IMR-90 (cell line): ENCODE measurements at places on chromosomes 1 and 21.

DNA sequence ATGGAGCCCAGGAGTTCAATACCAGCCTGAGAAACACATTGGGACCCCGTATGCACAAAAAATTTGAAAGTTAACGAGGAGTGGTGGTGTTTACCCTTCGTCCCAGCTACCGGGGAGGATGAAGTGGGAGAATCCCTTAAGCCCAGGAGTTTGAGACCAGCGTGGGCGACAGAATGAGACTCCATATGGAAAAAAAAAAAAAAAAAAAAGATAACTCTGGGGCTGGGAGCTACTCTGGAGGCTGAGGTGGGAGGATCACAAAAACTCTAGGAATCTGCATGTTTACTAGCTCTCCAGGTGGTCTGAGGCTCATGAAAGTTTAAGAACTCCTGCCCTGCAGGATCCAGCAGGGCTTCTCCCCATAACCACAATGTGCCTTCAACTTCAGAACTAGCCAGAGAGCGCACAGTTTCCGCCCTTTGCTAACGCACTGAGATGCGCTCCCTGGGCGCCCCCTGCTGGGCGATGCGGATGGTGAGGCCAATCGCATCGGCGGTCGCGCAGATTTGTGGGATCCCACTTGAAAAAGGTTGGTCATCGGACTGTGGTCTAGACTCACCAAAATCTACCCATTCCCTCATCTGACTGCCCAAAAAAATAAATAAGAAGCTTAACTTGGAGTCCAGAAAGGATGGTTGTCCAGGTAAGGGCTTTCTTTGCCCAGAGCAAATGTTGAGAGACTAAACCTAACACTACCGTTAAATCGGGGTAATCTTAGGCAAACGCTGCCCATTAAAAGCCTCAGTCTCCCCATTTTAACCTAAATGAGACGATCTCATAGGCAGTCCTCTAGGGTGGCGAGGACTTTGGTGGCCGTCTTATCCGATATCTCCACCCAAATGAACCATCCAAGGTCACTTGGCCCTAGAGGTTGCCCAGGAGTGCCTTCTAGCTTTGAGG lies 8.8 kb downstream of the ZNF683 start:
- H3K4me3 ChIP-seq = no peak overlapping the region
- H3K4me1 ChIP-seq = no peaks in the 10 kb centered on the region; the same call in 1 of the 2 replicates
- no peak overlapping the region for H3K27ac ChIP-seq
- no peaks in the 10 kb centered on the region for H3K36me3 ChIP-seq
- H3K27me3 ChIP-seq = peaks cover 67% of the 10 kb centered on the region

DNA sequence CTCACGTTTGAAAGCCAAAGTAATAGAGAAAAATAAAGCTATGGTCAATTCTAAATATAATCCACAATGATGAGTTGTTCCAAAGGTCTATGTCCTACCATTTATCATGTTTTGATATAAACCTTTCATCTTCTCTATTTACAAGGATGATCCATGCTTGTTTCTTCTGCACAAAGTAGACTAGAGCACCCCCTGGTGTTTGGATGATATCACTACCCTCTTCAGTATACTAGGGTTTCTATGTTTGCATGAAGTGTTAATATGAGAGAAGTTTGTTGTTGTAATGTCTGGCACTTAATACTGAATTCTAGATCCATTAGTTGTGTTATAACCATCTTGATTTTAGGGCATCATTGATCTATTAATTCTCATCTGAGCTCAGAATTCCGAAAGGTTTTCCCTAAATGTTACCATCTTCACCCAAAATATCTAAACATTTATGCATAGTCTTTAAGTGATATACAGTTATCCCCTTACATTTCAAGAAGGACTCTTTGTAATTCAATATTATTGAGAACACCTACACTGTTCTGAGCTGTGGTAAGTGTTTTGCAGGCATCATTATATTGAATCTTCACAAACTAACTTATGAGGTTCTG lies 21.1 kb downstream of the CLDN8 start:
- no peak overlapping the region for H3K4me3 ChIP-seq
- H3K4me1 ChIP-seq = no peaks in the 10 kb centered on the region
- no peaks in the 10 kb centered on the region for H3K27me3 ChIP-seq
- H3K27ac ChIP-seq = no peak overlapping the region
- H3K36me3 ChIP-seq = no peaks in the 10 kb centered on the region
- no peak for DNase-seq

GRCh38 chr1:80113168-80114038 lies 1106.9 kb upstream of the ADGRL4 start:
- no peak overlapping the region for H3K27ac ChIP-seq
- no peaks in the 10 kb centered on the region for H3K36me3 ChIP-seq
- no peaks in the 10 kb centered on the region for H3K4me1 ChIP-seq

- H3K36me3 ChIP-seq = peaks cover 23% of the 10 kb centered on the region
- no peak overlapping the region for H3K4me3 ChIP-seq
- H3K4me1 ChIP-seq = peaks cover 12% of the 10 kb centered on the region
- H3K27ac ChIP-seq = peak overlapping the region; percentile 90
- peak; percentile 91 for DNase-seq
Observed at GRCh38 chr1:68188060-68188538, 44.2 kb downstream of the WLS start.

GRCh38 chr1:220391491-220391890 lies 119.2 kb upstream of the RAB3GAP2 start:
- no peaks in the 10 kb centered on the region for H3K27me3 ChIP-seq
- H3K27ac ChIP-seq = no peak overlapping the region
- H3K4me3 ChIP-seq = no peak overlapping the region
- H3K36me3 ChIP-seq = no peaks in the 10 kb centered on the region

GRCh38 chr21:33136847-33137502 lies 67.0 kb downstream of the OLIG1 start:
- DNase-seq = no peak
- peaks cover 42% of the 10 kb centered on the region for H3K27me3 ChIP-seq
- no peaks in the 10 kb centered on the region for H3K4me1 ChIP-seq
- no peaks in the 10 kb centered on the region for H3K36me3 ChIP-seq
- no peak overlapping the region for H3K27ac ChIP-seq

- H3K4me1 ChIP-seq = peaks cover 23% of the 10 kb centered on the region
- H3K27ac ChIP-seq = no peak overlapping the region; the same call in 1 of the 2 replicates
- H3K36me3 ChIP-seq = peaks cover 13% of the 10 kb centered on the region; the same call in 1 of the 2 replicates
- no peak for DNase-seq
Observed at GRCh38 chr1:9241891-9242290, 7.3 kb downstream of the H6PD start.

DNA sequence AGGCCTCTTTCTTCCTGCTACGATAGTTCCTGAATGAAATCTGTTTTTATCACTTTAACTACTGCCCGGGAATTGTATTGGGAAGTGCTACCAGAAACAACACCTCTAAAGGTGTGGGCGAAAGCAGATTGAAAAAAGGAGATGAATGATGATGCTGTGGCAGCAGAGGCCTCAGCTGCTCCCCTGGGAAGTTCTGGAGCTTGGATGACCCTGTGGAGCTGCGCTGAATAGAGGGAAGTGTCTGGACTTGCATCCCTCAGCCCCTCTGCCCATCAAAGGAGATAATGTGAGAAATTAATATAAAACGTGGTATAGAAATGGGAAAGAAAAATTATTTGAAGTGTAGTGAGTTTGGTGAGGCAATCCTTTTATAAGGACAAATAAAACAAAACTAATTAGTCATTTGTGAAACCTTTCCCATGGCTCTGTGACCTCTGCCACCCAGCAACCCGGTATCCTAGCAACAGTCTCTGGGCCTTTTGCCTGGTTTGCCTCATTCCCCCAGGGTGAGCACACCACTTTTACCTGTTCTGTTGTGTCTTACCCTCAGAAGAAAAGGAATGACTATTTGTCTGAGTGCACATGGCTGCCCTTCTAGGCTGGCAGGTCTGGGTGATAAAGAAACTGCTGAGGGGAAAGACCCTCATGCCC lies 21.3 kb downstream of the OVAAL start:
- no peaks in the 10 kb centered on the region for H3K36me3 ChIP-seq
- no peak overlapping the region for H3K27ac ChIP-seq
- DNase-seq = peak; percentile 25
- H3K4me1 ChIP-seq = peaks cover 9% of the 10 kb centered on the region; the same call in 1 of the 2 replicates
- H3K4me3 ChIP-seq = no peak overlapping the region
